Activated T-cell treated with anti-CD3 and anti-CD28 coated beads, Interleukin-2, amount 50 U/mL, for 48 hours (primary cell): ENCODE measurements at places on chromosomes 6 and 20.
A peak's percentile ranks its signal among the peaks of the same experiment; 100 is the strongest.

GRCh38 chr6:7138046-7138531, 30.3 kb downstream of the RREB1 start:
- no peak for DNase-seq

GRCh38 chr6:64777941-64778785, 928.9 kb downstream of the EYS start:
- no peak for DNase-seq

DNA sequence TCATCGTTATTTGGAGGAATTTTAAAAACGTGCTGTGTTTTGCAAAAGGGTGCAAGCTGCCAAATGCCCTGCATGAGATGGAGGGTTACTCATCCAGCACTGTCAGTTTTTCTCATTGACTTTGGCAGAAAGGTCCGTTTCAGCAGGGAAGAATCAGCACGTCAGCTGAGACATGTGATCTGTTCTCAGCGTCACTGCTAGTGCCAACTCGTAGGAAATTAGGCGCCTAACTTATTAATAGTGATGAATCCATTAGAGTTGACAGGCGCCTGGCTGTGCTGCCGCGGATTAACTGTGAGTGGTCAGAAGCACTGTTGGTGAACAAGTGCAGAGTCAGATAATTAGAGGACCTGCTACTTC, 175.5 kb upstream of the FOXQ1 start:
- DNase-seq, result no peak

GRCh38 chr6:26379292-26379691, 3.6 kb upstream of the BTN2A2 start:
- no peak for DNase-seq

DNA sequence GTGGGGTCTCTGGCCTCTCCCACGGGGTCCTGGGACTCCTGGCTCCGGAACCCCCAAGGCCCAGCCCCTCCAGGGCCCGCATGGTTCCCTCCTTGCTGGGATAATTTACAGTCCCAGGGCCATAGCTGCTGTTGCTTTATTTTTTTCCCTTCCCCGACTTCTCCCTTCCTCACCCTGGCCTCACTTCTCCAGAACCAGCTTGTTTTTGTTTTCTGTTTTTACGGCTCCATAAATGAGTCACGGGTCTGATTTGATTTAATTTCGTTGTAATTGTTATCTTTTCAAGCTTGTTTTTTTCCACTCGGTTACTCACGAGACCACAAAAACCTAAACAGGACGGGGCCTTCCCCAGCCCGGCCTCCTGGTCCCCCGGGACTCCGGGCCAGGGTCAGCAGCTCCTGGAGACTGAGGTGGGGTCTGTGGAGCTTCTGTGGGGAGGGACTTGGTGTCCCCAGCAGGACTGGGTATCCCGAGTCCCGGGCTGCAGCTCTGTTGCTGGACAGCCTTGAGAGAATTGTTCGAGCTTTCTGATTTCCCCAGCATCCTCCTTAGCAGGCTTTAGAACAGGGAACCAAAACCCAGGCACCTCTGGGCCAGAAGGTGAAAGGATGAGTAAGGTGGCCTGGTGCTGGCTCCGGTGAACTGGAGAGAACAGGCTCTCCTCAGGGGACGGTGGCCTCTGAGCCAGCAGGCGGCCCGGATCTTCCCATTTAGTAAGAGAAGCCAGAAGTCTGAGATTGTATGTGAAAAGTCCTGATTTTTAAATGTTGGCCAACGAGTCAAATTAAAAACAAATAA, 94.9 kb downstream of the CEBPB start:
- peak; percentile 59 for DNase-seq

GRCh38 chr20:40668449-40669228, 20.4 kb downstream of the MAFB start:
- no peak for DNase-seq

- DNase-seq, result no peak
Observed at GRCh38 chr6:76697585-76697984, 625.1 kb upstream of the IMPG1 start.

- DNase-seq, result no peak
Observed at GRCh38 chr20:10655720-10656669, 17.8 kb downstream of the JAG1 start.

- no peak for DNase-seq
Observed at GRCh38 chr20:39602649-39603048, 640.5 kb downstream of the DHX35 start.

- no peak for DNase-seq
Observed at GRCh38 chr20:63844511-63844991, 13.5 kb upstream of the ZBTB46 start.

GRCh38 chr6:116697480-116697879, 16.5 kb downstream of the KPNA5 start:
- no peak for DNase-seq

GRCh38 chr6:65199683-65200082, 507.3 kb downstream of the EYS start:
- DNase-seq, result no peak

GRCh38 chr20:11186301-11187008, 512.7 kb upstream of the JAG1 start:
- no peak for DNase-seq

GRCh38 chr20:3925899-3926638, 36.9 kb downstream of the PANK2 start:
- DNase-seq, result no peak

- DNase-seq, result peak; percentile 51
Observed at GRCh38 chr6:146543211-146543939, at the start of gene RAB32. RAB32 (plus strand) TSS chr6:146543833; CDS start chr6:146543872, 39 bp downstream.

- no peak for DNase-seq
Observed at GRCh38 chr20:14764511-14765369, 427.3 kb upstream of the FLRT3 start.

DNA sequence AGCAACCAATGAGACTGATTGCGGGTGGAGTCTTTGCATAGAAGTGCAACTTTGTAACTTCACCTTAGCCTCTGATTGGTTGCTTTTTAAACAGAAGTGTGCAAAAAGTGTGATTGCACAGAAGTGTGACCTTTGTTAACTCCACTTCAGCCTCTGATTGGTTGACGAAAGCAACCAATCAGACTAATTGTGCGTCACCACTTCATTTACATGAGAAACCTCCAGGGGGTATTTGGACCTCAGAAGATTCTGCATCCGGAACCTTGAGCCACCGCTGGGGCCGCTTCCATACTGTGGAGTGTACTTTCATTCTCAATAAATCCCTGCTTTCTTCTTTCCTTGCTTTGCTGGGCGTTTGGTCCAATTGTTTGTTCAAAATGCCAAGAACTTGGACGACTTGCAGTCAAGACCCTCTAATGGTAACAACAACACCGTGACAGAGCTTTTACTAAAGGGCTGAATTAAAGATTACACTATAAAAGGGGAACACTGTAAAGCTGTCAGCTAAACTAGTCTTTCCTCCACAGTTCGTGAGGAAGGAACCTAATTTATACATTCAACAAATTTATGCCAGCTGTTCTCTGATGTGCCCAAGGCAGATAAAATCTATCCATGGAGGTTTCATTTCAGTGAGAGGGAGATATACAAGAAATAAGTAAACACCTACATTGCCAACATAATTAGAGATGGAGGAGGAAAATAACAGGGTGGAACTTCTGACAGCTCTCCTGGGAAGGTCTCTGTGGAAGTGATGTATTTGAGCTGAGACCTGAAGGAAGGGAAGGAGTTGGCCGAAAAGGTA, 1.4 kb upstream of the HECA start:
- no peak for DNase-seq

GRCh38 chr6:37570482-37571133, 70.9 kb upstream of the CCDC167 start:
- no peak for DNase-seq

- DNase-seq, result peak; percentile 83
Observed at GRCh38 chr6:30614843-30615218, 2.2 kb downstream of the PPP1R10 start.

- DNase-seq, result no peak
Observed at GRCh38 chr6:132496519-132497180, 16.3 kb downstream of the STX7 start.

GRCh38 chr20:46962452-46963195, 68.0 kb downstream of the EYA2 start:
- no peak for DNase-seq

- DNase-seq, result no peak
Observed at GRCh38 chr6:93040375-93040774, 379.0 kb downstream of the EPHA7 start.

GRCh38 chr6:52662031-52662430, 8.9 kb upstream of the TMEM14A start:
- no peak for DNase-seq

DNA sequence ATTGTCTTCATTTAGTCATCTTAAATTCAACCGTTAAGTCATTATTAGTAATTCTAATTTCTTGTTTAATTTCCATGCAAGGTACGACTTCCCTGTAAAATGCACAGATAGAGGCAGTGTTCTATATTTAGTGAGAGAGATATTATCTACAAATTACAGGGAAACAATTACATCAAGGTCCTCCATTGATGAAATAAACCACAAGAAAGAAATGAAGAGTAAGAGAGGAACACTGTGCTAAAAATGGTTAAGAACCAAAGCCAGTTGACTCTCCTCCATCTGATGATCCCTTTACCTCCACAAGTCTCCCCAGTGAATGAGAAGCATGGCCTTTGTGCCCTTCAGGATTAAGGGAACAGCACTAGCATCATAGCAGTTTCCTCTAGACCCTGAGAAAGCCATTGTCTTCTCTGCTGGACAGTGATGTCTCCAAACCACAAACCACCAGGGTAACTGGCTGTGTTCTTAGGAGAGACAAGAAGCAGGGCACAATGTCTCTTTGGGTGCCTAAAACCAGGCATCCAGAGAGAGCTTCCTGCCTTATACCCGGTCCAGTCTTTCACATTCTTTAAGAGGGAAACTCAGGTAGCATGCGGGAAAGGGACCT, 38.1 kb downstream of the IRF4 start:
- DNase-seq, result no peak

DNA sequence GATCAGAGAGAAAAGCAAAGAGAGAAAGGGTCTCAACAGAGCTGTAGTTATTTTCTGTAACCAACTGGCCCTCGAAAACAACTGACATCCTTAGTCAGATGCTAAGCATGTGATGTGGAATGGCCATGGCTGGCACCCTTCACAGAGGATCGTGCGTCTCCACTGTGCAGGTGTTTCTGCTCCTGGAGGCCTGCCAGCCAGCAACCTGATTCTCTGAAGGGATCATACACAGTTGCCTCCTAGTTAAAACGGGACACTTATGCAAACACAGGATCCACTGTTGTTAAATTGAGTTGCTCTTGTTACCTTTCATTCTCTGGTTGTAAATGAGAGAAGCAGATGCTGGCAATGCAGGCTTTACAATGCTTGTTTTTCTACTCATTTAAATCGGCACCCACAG, 148.5 kb downstream of the HDGFL1 start:
- no peak for DNase-seq

DNA sequence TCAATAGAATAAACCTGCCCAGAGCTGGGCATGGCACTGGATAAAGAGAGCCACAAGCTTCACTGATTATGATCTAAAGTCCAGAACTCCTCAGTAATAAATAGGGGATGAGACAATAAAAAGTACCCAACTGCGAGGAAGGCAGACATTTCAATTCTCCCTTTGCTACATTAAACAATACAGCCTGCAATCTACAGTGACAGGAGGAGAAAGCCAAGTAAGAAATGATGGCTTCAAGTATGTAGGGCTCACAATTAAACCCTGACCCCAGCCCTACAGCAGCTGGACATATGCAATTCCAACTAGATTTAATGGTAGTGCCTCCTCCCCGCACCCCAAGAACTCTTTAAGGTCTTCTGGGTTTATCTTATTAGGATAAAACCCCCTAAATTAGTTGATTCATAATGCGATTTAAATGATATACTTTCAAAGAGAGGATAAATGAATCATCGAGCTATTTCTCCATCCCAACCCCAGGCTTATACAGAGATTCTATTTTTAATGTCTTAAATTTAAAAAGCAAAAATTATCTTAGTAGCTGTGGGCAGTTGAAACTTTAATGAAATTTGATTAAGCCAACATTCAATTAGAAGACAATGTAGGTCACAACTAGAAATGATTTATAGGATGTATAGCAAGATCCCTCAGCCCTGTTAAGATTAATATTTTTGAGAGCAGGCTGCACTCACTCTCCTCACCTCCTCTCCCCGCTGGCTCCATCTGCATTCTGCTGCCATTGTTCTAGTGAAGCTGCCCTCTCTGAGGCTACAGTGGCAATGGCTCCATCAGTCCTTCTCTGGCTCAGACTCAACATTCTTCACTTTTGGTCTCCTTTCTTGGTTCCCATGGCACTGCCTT, 57.1 kb downstream of the OGFRL1 start:
- DNase-seq, result no peak

DNA sequence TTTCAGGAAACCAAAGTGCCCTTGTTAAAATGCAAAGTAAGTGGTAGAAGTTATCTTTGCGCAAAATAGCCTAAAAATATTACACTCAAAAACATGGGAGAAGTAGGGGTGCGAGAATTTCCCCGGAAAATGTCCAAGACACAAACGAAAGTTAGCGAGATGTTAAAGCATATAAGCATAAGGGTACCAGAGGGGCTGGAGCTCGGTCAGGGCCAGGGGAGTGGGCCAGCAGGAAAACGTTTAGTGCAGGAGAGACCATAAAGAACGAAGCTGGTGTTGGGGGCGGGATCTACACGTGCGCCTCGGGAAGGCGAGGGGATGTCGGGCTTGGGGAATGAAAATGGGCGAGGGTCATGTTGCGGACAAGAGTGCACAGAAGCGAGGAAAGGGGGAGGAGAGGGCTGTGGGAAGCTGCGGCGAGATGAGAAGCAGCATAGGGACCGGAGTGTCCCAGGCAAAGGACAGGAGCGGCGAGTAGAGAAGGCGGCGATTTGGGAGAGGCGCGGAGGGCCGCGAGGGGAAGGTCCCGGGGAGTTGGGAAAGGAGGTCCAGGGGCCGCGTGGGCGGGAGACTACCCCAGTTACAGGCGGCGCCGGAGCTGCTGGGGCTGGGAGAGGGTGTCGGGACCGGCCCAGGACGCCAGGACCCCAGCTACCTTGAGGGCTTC, 600 bp downstream of the XPO5 start:
- DNase-seq, result no peak

DNA sequence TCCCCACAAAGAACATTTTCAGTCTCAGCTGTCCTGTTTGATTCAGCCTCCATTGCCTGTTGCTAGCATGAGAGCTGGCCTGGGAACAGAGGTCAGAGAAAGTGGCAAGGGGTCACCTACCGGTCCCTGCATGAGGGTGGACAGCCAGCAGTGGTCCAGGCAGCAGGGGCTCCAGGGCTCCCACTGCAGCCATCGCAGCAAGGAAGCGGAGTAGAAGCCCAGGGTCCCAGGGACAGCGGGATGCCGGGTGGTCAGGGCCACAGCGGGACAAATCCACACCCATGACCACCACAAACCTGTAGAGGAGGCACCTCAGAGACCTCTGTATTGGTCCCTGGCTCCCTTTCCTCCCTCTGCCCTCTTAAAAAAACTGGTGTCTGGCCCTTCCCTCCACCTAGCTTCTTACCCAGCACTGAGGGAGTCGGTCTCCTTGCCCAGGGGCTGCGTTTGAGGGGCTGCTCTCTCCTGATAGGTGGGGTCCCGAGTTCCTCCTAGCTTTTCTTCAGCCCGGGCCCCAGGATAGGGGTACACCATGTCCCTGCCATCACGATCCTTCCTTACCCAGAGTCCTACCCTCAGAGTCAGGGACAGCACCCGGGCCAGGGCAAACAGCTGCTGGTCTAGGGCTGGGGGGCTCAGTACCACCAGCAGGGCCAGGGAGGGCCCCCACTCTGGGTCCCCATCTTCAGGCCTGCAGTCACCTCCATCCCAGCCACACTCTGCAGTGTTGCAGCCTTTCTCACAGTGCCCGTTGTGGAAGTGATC, 8.4 kb upstream of the GPSM3 start:
- DNase-seq, result no peak
